ENCODE measurements at places on chromosomes 4 and X. TPM values are rescaled to one million over a fixed set of nuclear protein-coding genes. Genes with fewer than 3 reads are reported as not detected.

GRCh38 chrX:100264200-100264599, 145.9 kb downstream of the PCDH19 start:
- no peaks in the 10 kb centered on the region for H3K4me1 ChIP-seq
- no peak overlapping the region for H3K27ac ChIP-seq
- H3K27me3 ChIP-seq: no peaks in the 10 kb centered on the region
- DNase-seq: no peak
- no peak overlapping the region for H3K4me3 ChIP-seq

DNA sequence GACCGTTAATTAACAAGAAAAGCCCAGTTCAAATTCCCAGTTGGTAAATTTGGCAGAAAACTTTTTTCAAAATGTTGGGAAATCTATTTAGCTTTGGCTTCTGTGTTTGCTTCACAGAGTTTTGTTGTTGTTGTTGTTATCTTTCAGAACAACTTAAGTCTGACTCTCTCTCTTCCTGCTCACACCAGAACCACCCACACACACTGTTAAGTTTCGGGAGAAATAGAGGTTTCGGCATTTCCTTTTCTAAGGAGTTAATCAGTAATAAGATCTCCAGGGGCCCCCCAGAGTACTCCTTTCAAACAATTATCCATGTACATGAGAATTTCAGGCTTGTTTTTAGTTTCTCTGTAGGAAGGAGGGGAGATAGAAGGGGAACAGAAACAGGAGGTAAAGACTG, 106.2 kb upstream of the PTCHD1 start:
- DNase-seq: no peak
- H3K27ac ChIP-seq: no peak overlapping the region
- no peaks in the 10 kb centered on the region for H3K36me3 ChIP-seq
- H3K27me3 ChIP-seq: no peaks in the 10 kb centered on the region
- no peak overlapping the region for H3K4me3 ChIP-seq

- no peak overlapping the region for H3K27ac ChIP-seq
- H3K4me3 ChIP-seq: no peak overlapping the region
- H3K27me3 ChIP-seq: no peaks in the 10 kb centered on the region
- no peaks in the 10 kb centered on the region for H3K4me1 ChIP-seq
Observed at GRCh38 chr4:159045321-159045720, 57.6 kb upstream of the RAPGEF2 start.

- H3K27ac ChIP-seq: no peak overlapping the region
- no peaks in the 10 kb centered on the region for H3K27me3 ChIP-seq
- H3K4me3 ChIP-seq: no peak overlapping the region
Observed at GRCh38 chrX:118742176-118742575, 14.8 kb downstream of the IL13RA1 start.

GRCh38 chrX:23511793-23512192, 155.5 kb upstream of the PRDX4 start:
- H3K4me1 ChIP-seq: no peaks in the 10 kb centered on the region
- no peak overlapping the region for H3K4me3 ChIP-seq
- no peaks in the 10 kb centered on the region for H3K36me3 ChIP-seq
- H3K27ac ChIP-seq: no peak overlapping the region

DNA sequence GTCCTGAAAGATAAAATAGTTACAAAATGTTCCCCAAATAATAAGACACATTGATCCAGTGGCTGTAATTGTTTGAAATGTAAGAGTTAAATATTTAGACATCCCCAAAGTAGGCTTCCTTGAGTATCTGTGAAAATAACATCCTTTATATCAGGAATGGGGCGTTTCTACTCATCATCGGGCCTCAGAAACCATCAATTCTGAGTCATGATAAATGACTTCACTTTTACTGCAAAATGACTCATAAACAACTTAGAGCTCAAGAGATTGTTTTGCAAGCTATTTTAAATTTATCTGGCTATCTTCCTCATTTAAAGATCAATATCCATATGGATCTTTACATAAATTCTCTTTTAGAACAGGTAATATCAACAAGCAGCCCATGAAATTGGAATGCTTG, 369.4 kb upstream of the CNKSR2 start:
- no peak overlapping the region for H3K27ac ChIP-seq
- H3K4me3 ChIP-seq: no peak overlapping the region
- no peaks in the 10 kb centered on the region for H3K36me3 ChIP-seq
- no peaks in the 10 kb centered on the region for H3K27me3 ChIP-seq

- no peak overlapping the region for H3K4me3 ChIP-seq
- H3K27ac ChIP-seq: no peak overlapping the region
- DNase-seq: no peak
- H3K4me1 ChIP-seq: peaks cover 6% of the 10 kb centered on the region
- no peaks in the 10 kb centered on the region for H3K36me3 ChIP-seq
Observed at GRCh38 chr4:15042529-15043167, 40.4 kb downstream of the CPEB2 start.

Gene MAGEA2
- total RNA-seq: not detected

Gene CSAG1
- not detected for total RNA-seq

Gene TMEM271
- total RNA-seq: not detected
